ENCODE measurements at places on chromosomes 7 and 10.

- DNase-seq: no peak
Observed at GRCh38 chr7:71868797-71869196, 543.3 kb downstream of the CALN1 start.

DNA sequence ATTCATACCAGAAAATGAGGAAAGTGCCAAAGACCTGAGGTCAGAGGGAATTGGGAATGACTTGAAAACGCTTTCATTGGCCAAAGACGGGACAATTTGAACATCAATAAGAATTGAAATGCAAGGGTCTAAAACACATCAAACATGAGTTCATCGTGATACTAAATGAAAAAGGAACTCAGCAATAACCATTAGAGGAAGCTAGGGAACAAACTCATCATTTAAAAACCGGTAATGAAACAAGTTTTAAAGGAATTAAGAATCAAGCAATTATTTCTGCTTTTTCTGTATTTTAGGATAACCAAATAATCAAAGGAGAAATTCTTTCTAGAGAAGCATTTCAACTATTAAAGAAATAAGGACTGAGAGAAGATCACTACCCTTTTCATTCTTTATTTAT is 303.1 kb downstream of the ARHGAP12 start:
- no peak for DNase-seq

DNA sequence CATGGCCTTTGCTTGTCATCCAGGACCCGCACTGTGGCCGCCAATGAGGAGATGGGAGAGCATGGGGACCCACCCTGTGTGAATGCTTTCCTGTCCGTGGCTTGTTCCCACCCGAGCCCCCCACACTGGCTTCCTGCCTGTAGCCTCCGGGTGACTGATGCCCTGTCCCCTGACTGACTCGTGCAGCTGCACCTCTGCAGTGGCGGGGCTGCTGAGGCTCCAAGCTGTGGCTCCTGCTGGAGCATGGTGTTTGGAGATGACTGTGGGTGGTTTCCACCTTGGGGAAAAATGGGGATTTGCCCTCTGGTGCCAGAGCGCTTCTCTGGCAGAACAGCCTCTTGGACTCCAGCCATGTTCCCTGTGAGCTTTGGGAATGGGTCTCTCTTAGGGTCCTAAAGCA is 2.1 kb downstream of the CAMK1D start:
- no peak for DNase-seq

DNA sequence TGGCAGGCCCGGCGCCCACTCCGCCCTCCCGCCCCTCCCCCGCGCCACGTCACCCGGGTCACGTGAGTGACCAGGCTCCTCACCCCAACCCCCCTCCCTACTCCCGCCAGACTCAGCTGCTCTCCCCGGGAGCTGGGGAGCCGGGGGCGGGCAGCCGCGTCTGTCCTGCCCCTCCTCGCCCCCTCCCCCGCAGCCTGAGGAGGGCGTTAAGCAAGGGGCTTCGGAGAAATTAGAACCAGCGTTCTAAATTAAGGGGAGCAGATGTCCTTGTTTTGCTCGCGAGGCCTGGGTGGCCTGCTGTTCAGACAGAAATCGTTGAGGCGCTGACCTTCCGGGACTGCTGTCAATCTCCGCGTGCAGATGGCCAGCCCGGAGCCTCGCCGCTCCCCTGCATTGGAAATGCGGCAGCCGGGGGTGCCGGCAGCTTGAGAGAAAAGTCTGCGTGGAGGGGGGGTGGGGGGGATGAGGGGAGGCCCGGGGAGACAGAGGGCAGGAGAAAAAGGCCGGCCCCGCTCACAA is 102.2 kb upstream of the ZNF438 start:
- DNase-seq: peak; percentile 53
